ENCODE measurements at places on chromosomes 16 and 17.

DNA sequence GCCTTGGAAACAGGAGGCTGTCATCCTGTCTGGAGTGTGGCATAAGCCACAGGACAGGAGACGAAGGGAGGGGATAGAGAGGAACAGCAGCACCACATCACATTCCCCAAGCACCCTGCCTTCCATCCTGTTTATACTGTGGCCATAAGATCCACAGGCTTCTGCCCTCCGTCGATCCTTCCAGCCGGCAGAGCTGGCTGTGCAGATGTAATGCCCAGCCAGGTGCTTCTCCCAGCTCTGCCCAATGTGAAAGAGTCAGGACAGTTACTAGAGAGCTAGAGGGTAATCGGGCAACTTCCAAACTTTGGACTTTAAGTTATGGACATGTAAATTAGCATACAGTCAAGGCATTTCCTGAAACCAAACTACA is 368.4 kb downstream of the SOX9 start:
- no peak for DNase-seq

DNA sequence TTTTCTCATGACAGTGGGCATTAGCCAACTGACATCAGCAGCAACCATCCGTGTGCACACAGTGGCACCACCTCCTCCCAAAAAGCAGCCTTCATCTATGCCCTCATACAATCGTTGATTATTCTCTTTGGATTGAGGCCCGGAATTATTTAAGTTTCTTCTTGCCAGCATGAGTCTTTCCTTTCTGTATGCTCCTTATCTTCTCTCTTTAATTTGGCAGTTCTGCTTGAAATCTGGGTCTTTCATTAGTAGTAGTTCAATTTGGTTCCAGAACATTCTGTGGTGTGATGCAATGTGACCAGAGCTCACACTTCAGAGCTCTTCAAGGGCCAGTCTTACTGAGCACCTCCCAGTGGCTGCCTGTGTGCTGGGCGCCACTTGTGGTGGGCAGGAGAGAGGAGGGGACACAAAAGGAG is 52.2 kb upstream of the STH start:
- DNase-seq, result no peak

GRCh38 chr17:40487371-40488020 is 13.9 kb downstream of the TNS4 start:
- DNase-seq, result no peak

- DNase-seq, result no peak
These were observed 30.7 kb upstream of the CDRT4 start for GRCh38 chr17:15498107-15498506.

DNA sequence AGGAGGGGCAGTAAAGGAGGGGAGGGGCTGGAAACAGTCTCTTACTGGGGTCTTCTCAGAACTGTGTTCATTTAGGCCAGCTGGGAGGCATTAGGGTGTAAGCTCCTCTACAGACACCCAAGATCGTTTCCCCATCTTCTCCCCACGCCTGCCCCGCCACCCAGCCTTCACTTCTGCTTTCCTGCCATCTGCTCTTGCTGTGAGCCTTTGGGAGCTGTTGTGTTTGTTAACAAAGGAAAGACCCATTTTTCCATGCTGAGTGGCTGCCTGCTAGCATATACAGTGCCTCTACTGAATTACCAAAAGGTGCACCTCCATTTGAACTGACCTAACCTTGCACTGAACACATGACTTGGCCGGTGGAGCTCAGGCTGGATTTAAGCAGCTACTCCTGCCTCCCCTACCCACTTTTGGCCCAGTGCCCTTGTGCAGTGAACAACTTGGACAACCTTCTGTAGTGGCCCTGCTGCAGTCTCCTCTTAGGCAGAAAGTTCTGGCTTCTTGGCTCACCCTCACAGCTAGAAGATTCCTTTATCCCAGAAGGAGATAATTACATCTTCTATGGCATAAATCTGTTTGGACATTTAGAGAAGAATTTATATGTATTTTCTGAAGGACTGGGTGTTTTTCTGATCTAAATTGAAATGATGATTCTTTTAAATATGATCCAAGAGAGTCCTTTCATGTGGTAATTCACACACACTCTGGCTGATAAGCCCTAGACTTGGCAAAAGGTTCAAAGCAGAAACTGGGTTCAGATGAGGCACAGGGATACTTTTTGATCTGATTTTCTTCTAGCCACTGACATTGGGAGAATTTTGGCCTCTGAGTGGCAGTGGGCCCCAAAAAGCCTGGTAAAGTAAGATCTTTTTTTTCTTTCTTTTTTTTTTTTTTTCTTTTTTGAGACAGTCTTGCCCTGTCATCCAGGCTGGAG is 81.9 kb upstream of the HNF1B start:
- no peak for DNase-seq

- no peak for DNase-seq
These were observed at the start of gene MEIOB for GRCh38 chr16:1871974-1872635. MEIOB (minus strand) TSS chr16:1872164; CDS start chr16:1868175, 3,989 bp downstream.

DNA sequence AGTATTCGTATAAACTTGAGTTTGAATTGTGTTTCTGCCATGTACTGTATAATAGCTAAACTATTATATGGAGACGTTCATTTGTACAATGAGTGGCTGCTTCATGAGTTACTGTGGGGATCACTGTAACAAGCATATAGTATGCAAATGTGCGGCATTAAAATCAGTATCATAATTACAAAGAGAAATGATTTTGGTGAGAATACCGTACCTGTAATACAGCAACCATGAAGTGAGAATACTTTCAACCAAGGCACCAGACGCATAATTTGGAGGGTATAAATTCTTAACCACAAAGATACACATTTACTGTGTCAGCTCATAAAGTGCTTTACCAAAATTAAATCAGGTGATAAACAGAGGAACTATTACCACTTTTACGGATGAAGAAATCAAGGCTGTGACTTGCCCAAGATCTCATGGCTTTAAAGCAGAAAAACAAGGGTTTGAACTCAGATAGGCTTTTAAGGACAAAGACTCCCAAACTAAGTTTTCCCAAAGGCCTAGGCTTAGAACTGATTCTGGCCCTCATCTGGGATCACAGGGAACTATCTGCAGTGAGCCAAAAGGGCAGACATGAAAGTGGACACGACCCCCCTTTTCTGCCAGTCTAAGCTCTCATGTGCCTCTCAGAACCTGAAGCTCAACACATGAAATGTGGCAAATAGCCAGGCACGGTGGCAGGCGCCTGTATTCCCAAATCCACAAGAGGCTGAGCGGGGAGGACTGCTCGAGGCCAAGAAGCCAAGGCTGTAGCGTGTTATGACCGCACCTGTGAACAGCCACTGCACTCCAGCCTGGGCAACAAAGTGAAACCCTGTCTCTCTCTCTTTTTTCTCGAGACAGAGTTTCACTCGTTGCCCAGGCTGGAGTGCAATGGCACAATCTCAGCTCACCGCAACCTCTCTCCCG is 6.4 kb downstream of the RPS15A start:
- no peak for DNase-seq

- DNase-seq, result no peak
These were observed 621.7 kb upstream of the CDH11 start for GRCh38 chr16:65743558-65743957.

- DNase-seq, result no peak
These were observed 4.9 kb upstream of the CDH1 start for GRCh38 chr16:68732042-68732680.

- no peak for DNase-seq
These were observed 42.8 kb upstream of the FOXF1 start for GRCh38 chr16:86467490-86467889.

GRCh38 chr17:80830020-80830780 is 161.4 kb upstream of the CHMP6 start:
- no peak for DNase-seq

- no peak for DNase-seq
These were observed 25.8 kb downstream of the SLC38A7 start for GRCh38 chr16:58658796-58659211.

- no peak for DNase-seq
These were observed 3.5 kb downstream of the SLC47A1 start for GRCh38 chr17:19537111-19537510.

DNA sequence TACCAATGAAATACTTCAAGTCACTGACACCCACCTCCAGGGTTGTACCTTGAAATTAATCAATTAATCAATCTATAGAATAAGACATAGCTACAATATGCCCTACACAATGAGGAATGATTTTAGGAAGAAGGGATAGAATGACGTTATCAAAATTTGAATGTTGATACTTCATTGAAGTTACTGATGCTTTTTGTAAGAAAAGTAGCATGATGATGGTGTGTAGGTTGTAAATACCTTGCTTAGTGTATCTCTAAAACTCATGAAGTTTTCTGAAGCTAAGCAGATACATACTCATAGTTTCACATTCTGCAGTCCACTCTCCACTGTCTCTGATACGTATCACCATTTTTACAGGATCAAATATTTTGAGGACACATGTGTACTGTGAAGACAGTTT is 670.4 kb upstream of the GOT2 start:
- no peak for DNase-seq

DNA sequence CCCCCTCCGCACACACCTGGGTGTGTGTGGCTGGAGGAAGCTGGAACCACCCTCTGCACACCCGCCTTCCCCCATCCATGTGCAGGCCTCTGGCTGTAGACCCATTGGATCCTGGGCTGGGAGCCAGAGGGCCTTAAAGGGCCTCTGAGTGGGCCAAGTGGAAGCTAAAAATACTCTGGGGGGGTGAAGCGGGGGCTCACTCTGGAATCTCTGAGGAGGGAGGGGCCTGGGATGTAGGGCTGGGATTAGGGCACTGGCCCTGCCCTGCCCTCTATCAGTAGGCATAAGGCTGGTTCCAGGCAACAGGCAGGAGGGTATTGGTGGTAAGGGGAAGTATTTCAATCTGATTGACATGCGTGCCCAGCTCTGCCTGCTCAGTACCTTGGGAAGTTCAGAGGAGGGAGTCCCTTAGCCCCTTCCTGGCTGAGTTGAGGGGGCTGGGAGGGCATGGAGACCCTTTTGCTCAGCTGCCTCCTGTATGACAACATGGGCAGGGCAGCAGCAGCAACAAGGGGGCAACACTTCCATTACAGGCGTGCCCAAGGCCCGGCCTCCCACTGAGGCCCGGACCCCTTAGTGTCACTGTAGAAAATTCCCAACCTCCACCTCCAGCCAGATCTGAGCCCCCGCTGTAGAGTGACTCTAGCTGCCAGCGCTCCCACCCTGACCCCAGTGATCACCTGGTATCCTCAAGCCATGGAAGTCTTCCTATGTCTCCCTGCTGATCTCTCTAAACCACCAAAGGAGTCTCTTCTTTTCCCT is 5.2 kb downstream of the ITGA3 start:
- DNase-seq, result no peak

- DNase-seq, result no peak
These were observed 283.8 kb upstream of the CA10 start for GRCh38 chr17:52442350-52442749.

- no peak for DNase-seq
These were observed 47.7 kb downstream of the CMIP start for GRCh38 chr16:81492311-81492761.

GRCh38 chr16:85879975-85880831 is 18.8 kb upstream of the IRF8 start:
- DNase-seq, result no peak

DNA sequence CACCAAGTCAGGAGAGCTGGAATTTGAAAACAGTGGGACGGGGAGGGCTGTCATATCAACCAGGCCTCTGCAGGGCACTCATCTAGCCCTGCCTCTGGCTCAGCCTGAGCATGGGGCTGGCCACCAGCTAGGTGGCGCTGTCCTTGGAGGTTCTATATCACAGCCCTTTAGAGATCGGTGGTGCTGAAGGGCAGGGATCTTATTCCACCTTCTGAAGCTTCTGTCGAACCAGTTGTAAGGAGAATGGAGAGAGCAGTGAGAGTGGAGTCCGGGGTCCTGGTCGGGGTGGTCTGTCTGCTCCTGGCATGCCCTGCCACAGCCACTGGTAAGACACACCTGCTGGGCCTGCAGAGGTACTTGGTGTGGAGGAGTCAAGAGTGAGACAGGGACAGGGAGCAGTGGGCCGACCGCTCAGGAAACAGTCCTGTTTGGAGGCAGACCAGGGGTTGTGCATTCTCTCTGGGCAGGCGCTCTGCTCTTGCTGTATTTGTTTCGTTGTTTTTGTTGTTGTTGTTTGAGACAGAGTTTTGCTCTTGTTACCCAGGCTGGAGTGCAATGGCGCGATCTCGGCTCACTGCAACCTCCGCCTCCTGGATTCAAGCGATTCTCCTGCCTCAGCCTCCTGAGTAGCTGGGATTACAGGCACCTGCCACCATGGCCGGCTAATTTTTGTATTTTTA is at the start of gene CES3:
TSS of gene CES3 (plus strand) at position 202 of the 680 bp plus-strand sequence. CDS start at position 244, 42 bp downstream.
- DNase-seq, result peak; percentile 68

GRCh38 chr16:75273054-75273925 is 21.9 kb upstream of the BCAR1 start:
- no peak for DNase-seq

- DNase-seq, result no peak
These were observed 141.3 kb upstream of the CDH8 start for GRCh38 chr16:62177351-62178203.

GRCh38 chr17:67801626-67802175 is 23.6 kb upstream of the BPTF start:
- DNase-seq, result no peak

DNA sequence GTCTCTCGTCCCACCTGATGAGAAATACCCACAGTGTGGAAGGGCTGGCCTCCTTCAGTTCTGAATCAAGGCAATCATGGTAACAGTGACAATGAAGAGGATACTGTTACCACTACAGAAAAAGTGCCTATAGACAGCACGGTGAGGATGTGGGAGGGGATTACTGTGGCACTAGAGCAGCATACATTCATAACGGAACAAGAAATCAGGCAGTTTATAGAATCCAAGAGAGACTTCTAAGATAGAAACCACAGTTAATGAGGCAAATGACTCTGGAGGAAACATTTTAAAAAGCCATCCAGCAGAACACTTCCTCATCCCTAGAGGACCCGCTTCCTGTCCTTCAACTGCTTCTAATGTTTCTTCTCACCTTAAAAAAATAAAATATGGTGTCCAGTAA is 2.7 kb downstream of the RUSF1 start:
- DNase-seq, result no peak

- no peak for DNase-seq
These were observed 816 bp downstream of the HSBP1 start for GRCh38 chr16:83808573-83809014.

GRCh38 chr16:88770461-88771293 is 14.3 kb downstream of the PIEZO1 start:
- DNase-seq, result peak; percentile 36

GRCh38 chr16:49281480-49281842 is at the start of gene CBLN1:
CBLN1 (minus strand) TSS chr16:49281838; CDS start chr16:49281465, 373 bp downstream.
- no peak for DNase-seq

GRCh38 chr16:17446661-17447060 is 24.1 kb downstream of the XYLT1 start:
- DNase-seq, result no peak

DNA sequence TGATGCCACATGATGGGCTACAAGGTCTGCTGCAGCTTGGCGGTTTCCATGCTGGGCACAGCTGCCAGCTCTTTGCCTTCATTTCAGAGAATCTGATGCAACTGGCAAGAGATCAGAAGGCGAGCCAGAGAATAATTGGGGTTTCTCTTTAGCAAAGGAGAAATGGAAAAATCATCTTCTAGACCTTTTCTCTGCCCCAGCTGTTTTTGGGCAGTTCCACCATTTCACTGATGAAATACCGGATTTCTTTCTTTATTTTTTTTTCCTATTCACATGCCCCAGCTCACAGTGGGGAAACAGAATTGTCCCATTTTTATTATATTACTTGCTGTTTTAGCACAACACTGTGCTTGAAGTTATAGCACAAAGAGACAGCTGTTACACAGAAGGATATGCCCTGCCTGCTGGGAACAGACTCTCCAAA is 439.3 kb upstream of the GOT2 start:
- no peak for DNase-seq

- DNase-seq, result no peak
These were observed 83.2 kb upstream of the CLEC18A start for GRCh38 chr16:69867784-69868560.

Data from SHP77 treated with DMSO at 0.1 percent for 48 hours (cell line).